ENCODE measurements at places on chromosomes 1 and 21.

- DNase-seq, result no peak
These were observed 659.0 kb downstream of the PTPRC start for GRCh38 chr1:199297887-199298286.

DNA sequence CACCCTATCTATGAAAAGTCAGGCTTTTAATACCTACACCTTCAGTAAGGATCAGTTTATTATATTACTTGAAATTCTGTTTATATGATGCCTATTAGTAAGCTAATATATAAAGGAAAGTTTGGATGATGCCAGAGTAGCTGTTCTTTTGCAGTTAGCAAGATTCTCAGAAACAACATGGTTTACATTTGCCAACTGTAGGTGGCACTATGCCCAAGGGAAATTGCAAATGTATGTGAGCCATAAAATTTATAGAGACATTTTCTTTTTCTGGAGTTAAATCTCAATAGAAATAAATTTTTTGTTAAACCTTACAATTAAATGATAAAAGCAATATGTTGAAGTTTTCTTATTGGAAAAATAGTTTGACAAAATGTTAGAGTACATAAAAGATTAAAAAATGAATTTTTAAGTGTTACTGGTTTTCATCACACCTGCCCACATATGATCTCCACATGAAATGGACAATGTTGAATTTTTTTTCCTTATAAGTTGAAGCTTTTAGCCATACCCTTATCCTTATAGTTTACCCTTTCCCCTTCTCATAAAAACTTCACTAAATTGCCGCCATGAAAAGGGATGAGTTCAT lies 32.1 kb upstream of the EPHX4 start:
- DNase-seq, result no peak

- DNase-seq, result peak; percentile 36
These were observed 61.0 kb downstream of the WDR4 start for GRCh38 chr21:42818328-42818749.

DNA sequence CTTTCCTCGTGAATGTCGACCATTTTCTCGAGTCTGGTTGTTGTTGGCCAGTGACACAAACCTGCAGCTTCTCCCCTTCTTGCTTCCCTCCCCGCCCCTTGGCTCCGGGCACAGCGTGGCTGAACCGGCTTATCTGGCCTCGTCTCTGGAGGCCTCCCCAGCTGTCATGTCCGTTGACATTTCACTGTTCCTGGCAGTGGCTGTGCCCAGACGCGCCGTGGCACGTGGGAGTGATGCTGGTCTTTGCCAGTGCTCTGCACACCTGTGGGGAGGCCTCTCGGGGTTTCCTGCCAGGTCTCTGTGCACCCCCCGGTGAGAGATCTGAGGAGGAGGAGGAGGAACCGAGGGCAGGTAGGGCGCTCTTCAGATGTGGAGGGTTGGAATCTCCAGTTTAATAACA lies 23.7 kb downstream of the SKI start:
- DNase-seq, result no peak

- no peak for DNase-seq
These were observed 65.7 kb downstream of the PLA2G4A start for GRCh38 chr1:186894415-186894814.

DNA sequence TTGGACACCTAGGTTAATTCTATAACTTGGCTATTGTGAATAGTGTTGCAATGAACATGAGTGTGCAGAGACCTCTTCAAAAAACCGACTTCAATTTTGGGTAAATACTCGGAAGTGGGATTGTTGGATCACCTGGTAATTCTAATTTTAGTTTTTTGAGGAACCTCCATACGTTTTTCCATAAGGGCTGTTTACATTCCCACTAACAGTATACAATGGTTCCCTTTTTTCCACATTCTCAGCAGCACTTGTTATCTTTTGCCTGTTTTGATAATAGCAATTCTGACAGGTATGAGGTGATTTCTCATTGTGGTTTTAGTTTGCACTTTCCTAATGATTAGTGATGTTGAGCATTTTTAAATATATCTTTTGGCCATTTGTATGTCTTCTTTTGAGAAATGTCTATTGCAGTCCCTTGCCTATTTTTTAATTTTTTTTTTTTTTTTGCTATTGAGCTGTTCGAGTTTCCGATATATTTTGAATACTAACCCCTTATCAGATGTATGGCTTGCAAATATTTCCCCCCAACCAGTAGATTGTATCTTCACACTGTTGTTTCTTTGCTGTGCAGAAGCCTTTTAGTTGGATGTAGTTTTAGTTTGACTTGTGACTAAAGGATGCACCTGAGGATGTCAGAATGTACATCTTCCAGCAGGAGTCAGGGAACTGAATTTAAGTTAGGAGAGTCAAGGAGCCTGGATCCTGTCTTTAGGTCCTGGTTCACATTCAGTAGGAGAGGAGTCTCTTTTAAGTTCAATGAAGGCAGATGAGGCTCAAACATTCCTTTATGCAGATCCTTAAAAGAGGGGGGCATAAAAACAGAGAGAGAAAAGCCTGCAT lies 120.0 kb downstream of the S1PR1 start:
- DNase-seq, result no peak

DNA sequence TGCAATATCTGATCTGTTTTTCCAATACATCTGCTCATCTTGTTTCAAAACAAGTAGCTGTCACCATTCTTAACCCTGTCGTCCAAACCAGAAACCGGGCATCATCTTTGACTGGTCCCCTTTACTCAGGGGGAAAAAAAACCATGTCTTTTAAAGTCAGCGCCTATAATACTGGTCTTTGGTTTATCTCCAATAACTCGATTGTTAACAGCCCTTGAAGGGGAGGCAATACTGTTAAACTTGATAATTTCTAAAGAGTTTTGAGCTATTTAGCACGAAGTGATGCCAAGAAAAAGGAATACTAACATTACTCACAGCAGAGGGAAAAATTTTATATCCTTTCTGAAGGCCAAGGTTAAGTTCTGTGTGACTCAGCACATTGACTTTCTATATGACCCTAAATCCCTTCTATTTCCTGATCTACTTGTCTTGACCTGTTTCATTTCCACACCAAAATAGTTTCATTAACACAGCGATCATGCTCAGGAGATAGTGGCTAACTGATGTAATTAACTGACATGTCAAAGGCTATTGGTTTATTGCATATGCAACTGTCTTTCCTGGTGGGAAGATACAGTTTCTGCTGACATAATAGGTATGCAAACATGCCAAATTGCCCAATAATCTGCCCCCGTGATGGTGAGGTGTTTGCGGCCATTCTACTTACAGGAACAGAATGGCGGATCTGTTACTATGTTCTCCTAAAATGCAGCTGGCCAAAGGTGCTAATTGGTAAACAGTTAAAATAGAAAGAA lies 59.1 kb downstream of the NFIA start:
- no peak for DNase-seq

DNA sequence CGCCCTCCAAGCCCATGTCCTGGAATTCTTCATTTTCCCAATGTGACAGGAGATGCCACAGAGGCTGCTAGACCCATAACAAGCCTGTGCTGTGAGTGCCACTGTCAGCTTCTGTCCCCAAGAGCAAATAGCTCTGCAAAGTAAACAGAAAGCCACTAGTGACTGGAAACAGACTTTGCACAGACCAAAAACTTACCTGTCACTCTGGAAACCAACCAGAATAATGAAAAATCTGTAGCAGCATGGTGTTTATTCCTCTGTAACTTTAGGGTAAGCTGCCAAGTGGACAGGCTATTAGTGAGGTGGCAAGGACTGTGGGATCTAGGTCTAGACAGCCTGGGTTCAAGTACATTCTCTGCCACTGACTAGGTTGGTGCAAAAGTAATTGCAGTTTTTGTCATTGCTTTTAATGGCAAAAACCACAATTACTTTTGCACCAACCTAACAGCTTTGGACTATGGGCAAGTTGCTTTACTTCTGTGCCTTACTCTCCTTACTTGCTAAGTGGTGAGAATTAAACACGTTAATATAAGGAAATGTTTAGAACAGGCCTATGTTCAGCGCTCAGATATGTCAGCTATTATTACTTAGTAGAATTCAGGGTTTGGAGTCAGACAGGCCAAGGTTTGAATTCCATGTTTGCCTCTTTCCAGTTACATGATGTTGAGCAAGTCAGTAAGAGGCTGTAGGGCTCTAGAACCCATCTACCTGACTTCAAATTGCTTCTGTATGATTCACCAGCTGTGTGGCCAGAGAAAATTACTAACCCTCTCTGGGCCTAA lies at the start of gene C8B:
Gene C8B, minus strand, starts transcription at position 100 of the 782 bp plus-strand sequence. Its CDS starts 67 bp downstream, at position 33.
- DNase-seq, result no peak

- DNase-seq, result no peak
These were observed 884 bp downstream of the LHX4 start for GRCh38 chr1:180230791-180231505.

DNA sequence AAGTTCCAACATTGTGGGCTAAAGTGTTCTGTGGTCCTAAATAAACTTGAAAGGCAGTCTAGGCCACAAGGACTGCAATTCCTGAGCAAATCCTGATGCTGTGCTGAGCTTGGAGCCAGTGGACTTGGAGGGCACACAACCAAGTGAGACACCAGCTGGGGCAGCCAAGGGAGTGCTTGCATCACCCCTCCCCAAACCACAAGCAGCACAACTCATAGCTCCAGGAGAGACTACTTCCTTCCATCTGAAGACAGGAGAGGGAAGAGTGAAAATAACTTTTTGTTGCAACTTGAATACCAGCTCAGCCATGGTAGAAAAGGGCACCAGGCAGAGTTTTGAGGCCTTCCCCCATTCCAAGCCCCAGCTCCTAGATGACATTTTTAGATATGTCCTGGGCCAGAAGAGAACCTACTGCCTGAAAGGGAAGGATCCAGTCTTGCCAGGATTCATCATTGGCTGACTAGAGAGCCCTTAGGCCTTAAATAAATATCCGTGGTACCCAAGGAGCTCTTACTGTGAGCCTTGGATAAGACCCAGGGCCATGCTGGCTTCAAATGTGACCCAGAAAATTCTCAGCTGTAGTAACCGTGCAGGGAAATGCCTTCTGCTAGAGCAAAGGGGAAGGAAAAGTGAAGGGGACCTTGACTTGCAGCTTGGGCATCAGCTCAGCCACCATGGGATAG lies 35.4 kb upstream of the LRRC8B start:
- DNase-seq, result no peak

- no peak for DNase-seq
These were observed 13.9 kb downstream of the COX20 start for GRCh38 chr1:244849189-244849866.

- peak; percentile 57 for DNase-seq
These were observed 1.2 kb upstream of the ARHGEF16 start for GRCh38 chr1:3453203-3453761.

GRCh38 chr1:55127827-55128343 lies 87.3 kb downstream of the USP24 start:
- DNase-seq, result no peak

DNA sequence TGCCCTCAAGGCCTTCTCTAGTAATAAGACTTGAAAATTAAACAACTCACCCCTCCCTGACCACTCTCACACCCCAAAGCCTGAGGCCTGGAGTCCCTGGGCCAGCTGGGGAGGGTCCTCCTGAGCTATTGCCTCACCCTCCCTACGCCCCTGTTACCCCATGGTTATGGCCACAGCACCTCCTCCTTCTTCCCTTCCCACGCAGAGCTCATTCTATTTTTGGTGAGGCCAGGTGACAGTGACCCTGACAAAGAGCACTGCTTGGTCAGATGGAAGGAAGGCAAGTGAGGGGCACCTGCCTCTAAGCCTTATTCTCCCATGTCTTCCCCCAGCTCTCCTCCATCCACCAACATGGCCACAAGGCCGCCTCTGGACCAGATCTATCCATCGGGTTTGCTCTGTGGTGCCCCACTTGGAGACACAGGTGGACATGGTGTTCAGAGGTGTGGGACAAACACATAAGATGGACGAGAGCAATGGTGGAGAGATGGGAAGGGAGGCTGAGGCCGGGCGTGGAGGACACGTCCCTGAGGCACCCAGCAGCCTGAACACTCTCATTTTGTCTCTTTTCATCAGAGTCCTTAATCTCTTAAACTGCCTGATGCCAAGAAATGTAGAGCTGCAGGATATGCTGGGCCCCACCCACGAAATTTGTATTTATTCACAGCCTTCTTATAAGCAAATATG lies 42.6 kb downstream of the FCRL5 start:
- DNase-seq, result no peak

DNA sequence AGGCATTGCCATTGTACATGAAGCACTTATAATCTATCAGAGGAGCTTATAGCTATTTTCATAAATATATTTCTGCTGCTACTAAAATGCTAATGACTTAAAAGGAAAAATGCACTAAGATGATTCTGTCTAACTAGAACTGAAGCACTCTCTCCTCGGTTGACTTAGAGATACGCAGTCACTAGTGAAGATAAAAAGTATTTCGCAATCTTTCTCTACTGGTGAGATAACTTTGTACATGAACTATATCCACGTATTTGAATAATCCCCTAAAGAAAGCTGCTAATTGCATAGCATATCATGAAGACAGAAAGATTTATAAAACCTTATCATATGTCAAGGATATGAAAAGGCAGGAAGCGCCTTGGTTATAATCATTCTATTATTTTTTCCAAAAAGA lies 658.1 kb upstream of the PRMT6 start:
- no peak for DNase-seq

DNA sequence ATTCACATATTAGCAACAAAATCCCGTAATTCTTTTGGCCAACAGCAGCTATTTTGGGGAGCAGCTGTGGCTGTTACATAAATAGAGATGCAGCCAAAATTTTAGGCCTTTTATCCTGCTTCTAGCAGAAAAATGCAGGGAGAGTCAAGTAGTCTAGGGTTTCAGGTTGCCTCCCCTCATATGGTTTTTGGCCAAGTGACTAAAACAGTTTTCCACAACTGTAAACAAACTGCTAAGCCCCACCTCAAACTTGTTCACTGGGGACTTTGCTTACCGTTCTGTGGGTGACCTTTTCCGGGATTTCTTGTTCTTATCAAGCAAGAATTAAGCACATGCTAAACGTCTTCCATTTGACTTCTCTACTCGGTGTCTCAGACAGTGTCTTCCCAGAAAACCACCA lies 133.4 kb downstream of the EDEM3 start:
- DNase-seq, result no peak

- DNase-seq, result no peak
These were observed 42.4 kb upstream of the HP1BP3 start for GRCh38 chr1:20829531-20829930.

DNA sequence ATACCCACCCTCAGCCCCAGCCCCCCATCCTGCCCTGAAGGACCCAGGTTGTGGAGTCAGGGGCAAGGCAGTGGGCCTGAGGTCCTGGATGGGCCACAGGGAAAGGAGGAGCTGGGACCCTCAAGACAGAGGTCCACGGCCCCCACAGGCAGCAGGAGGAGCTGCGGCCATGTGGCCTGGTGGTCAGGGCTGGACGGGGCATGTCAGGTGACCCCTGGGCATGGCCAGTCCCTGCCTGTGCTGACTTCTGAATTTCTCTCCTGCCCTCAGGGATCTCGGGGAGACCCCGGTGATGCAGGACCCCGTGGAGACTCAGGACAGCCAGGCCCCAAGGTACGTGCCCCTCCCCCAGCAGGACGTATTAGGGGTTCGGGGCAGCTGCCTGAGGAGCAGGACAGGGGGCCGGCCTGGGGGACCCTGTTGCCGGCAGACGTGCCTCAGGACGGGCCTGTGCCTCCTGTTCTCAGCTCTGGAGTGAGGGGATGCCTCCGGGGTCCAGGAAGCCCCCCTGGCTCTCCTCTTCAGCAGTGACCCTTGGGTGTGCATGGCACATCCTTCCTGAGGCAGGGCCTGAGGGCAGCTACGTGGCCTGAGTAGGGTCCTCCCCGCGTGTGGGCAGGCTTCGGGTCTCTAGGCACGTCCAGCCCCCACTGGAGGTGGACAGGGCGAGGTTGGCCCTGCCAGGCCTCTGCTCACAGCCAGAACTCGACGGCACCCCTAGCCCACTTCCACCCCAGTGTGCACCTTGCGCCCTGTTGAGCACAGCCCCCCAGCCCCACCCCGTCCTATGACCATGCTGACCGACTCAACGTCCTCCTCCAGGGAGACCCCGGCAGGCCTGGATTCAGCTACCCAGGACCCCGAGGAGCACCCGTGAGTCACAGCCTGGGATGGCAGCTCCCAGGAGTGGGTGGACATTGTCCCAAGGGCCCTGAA lies 23.6 kb downstream of the COL6A2 start:
- no peak for DNase-seq
